ENCODE measurements at places on chromosomes 7 and 10.

DNA sequence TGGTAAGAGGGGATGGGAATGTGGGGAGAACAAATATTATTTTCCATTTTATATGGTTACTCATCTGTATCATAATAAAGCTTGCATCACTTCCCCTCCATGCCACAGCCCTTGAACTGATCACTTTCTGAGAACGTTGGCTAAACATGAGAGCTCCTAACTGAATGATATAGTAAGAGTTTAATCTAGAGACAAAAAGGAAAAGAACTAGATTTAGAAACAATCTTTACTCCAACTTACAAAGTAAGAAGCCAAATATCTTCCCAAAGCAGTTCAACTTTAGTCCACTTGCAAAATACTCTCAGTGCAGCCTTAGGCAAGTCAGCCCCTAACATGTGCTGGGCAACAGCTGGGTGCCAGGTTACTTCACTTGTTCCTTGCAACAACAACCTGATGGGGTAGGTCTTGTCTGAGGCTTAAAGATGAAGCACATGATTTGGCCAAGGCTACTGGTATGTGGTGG, 20.3 kb downstream of the SMURF1 start:
- DNase-seq: peak; percentile 48

DNA sequence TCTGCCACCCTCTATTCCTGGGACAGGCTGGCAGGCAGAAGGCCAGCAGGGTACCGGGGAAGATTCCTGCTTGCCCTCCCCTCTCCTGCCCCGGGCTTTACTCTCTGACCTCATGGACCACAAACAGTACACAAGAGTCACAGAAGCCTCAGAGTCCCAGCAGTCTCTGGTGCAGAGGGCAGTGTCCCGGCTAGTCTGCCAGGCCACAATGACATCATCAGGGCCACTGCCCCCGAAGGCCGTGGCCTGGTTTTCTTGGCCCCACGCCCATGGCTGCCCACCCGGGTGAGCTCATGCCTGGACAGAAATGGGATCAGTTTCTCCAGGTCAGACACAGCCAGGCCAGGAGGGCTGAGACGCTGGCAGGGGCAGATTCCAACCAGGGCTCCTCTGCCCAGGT, 91.9 kb downstream of the MYL10 start:
- peak; percentile 3 for DNase-seq

GRCh38 chr7:31758755-31759154, 71.7 kb downstream of the PPP1R17 start:
- DNase-seq: no peak

DNA sequence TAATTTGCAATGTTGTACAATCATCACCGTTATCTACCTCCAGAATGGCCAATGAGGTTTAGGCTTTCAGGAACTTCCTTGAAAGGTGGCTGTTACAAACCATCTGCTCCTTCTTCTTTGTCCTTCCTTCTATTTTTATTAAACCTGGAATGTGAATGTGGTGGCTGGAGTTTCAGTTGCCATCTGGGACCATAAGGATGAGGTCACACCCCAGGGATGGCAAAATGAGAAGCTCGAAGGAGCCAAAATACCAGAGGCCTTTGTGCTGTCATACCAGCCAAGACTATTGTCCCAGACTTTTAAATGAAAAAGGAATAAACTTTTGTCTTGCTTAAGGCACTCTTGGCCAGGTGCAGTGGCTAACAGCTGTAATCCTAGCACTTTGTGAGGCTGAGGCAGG, 30.9 kb upstream of the LMTK2 start:
- no peak for DNase-seq

DNA sequence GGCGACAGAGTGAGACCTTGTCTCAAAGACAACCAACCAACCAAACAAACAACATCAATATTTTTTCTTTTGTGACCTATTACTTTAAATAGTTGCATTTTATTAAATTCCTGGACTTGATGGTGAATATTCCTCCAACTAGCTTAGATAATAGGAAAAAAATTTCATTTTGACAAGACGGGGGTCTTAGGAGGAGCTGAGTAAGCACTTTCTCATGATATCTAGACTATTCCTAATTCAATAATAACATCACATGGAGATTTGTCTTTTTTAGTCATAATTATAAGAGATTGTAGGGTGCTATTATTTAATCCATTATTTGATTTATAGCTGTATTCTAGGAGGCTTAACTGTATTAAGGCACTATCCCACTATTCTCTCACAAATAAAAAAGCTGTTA, 702.5 kb downstream of the PHTF2 start:
- no peak for DNase-seq

DNA sequence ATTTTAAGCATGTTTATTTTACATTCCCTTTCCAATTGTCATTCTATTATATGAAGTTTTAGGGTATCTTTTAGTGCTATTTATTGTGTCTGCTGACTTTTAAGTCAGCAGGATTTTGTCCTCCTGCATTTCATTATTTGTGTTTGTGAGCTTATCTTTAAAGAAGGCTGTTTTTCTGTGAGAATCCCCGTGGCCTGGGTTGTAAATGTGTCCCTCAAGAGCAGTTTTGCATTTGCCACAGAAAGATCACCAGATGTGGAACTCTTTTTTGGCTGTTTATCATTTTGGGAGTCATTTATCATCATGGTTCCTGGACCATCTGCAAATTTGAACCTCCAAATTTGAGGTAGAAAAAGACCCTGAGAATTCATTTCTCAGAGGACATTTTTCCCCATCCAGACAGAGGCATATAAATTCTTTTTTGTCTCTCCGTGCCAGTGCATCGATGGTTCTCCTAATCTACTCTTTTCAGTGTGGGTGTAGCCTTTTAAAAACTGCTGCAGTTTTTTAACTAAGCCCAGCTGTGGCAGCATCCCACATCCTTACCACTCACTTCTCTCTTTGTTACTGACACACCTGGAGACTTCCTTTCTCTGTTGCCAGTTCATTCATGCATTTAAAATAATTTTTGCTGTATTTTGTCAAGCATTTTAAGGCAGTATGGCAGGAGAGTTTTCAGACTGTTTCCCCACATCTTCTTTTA, 20.1 kb upstream of the MTURN start:
- no peak for DNase-seq

- no peak for DNase-seq
These were observed 106.2 kb downstream of the ZMYND11 start for GRCh38 chr10:241451-241850.

DNA sequence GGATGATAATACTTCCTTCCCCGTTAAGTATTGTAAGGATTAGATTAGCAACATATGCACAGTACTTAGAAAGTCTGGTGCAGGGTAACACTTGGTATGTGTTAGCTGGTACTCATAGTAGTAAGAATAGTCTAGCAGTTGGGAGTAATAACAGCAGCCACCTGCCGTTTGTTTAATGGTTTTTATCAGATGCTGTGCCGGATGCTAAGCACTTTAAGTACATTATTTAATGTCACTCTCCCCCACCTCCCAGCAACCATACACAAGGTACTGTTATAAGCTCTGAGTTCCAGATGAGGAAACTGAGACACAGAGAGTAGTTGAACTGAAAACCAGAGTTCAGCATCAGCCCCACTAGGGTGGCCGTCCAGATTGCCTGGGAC, 60.1 kb downstream of the ZMIZ1 start:
- DNase-seq: no peak

GRCh38 chr7:14233868-14234369, 244.5 kb upstream of the ETV1 start:
- no peak for DNase-seq

GRCh38 chr7:95950698-95951097, 178.3 kb downstream of the DYNC1I1 start:
- peak; percentile 38 for DNase-seq

GRCh38 chr7:120554960-120555571, 282.1 kb downstream of the KCND2 start:
- no peak for DNase-seq

DNA sequence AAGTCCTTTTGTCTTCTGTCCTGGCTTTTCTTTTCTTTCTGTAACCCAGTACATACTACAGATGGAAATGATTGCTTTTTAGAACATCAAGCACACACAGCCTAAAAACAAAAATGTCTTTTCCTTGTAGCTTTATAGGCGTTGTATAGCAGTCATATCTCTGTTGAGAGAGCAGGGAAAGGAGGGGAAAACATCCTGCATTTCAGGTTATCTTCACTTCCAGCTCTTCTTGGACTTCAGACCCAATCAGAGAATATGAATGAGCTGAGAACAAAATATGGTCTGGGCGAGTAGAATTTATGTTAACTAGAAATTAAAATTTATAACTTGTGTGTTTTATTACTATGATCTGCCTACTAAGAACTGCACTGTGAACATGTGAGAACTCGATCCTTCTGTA, 14.7 kb downstream of the TMEM60 start:
- DNase-seq: no peak

DNA sequence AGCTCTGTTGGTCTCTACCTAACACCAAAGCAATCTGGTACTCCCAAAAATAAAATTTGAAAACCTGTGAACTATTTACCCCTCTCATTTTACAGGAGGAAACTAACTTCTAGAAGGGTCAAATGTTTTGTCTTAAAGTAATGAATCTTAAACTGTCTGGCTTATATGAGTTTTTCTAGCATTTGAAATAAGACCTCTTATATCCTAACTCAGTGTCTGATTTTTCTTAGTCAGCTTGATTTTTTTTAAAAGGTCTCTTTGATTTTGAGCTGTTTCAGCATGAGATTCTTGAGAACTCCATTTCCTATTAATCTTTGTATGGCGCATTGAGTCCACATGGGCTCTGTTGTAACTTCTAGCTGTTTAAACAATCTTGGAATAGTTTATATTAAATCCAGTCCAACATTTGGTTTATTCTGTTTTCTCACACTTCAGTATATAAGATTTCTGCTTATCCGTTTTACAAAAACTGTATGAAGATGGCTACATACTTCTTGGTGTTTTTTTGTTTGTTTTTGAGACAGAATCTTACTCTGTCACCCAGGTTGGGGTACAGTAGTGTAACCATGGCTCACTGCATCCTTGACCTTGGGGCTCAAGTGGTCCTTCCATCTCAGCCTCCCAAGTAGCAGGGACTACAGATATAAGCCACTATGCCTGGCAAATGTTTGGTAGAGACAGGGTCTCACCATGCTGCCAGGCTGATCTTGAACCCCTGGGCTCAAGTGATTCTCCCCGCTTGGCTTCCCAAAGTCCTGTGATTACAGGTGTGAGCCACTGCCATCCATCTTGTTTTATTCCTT, 91.1 kb downstream of the PPP1R9A start:
- DNase-seq: no peak

GRCh38 chr10:74000892-74001669, 3.2 kb downstream of the VCL start:
- no peak for DNase-seq

GRCh38 chr10:14010101-14010558, 320.6 kb downstream of the FRMD4A start:
- no peak for DNase-seq

DNA sequence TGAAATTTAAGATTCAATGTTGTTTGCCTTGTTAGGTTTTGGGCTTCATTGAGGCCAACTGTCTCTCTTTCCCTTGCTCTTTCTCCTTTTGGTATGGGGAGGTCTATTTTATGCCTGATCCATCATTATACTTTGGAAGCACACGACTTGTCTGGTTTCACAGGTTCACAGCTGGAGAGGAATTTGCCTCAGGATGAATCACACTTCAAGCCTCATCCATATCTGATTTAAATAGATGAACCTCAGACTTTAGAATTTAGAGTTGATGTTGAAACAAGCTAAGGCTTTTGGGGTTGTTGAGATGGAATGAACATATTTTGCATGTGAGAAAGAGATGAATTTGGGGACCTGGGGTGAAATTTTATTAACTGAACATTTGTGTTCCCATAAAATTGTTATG, 150.5 kb upstream of the IGFBP3 start:
- no peak for DNase-seq

DNA sequence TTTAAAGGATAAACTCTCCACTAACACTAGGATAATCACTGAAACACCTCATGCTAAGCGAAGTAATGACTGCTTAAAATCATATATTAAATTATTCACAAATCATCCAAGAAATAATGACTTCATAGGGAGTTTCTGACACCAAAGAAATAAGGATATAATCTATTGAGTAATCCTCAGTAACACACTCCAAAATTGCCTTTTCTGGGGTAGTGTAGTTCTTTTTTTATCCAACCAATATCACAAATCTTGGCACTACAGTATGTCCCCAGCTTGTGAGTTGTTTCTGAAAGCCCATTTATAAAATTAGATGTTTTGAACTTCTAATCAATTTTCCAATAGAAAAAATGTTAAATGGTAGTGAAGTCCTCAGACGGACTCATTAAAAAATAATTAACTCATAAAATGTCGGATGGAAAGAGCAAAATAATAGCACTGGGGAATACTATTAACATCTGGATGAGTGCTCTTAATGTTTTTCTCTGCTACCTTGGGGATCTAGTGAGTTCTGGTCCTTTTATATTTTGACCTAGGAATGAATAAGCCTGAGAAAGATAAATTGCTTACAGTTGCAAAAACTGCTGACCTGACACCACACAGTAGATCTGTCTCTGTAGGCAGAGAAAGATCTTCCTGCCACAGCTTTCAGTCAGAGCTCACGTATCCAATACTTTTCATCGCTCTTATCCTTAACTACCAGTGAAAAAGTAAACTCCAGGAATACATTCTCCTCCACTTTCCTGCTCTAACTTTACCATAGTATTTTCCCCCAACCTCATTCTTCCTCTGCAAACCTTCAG, 618.5 kb upstream of the ANKRD30A start:
- no peak for DNase-seq

DNA sequence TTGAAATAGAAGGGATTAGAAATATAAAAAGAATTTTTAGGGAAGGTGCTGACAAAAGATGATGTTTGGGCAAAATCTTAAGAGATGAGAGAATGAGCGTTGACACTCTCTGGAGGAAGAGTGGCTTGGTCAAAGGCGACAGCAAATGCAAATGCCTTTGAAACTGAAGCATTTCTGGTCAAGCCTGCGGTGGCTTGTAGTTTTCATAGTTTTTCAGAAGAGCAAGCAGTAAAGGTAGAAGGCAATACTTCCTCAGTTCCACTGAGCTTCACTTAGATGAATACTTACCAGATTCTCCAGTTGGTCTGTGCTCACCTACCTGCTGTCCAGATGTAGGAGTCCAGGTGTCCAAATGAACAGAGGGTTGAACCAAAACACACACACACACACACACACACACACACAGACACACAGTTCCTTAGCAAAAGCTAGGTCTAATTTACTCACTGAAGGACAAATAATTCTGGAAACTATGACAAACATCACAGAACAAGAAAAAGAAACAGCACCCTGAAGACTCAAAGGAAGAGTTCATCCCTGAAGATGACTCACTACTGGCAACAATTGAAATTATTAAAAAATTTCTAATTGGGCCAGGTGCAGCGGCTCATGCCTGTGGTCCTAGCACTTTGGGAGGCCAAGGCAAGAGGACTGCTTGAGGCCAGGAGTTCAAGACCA, 12.1 kb upstream of the STK17A start:
- no peak for DNase-seq

- DNase-seq: peak; percentile 71
These were observed 16.8 kb downstream of the TRIM8 start for GRCh38 chr10:102660888-102661657.

DNA sequence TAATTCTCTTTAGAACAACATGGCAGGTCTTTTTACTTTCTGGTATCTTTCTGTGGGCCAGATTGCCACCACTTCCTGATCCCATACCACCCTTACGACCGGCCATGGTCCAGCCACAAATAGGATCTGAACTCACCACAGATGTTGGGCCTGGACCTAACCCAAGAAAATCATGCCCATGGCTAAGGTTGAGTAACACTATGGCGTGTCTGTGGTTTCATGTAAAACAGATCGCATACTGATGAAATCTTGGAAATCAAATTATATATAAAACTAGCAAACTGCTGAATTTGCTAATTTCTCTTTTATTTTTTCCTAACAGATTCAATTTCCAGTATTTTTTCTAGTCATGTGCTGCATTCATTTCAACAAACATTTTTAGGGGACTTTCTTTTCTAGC, 77.2 kb downstream of the CH25H start:
- DNase-seq: peak; percentile 95

GRCh38 chr10:97498841-97499560, at the start of gene UBTD1:
TSS of gene UBTD1 (plus strand) at chr10:97498924. CDS start at chr10:97499204, 280 bp downstream.
- DNase-seq: no peak
